ENCODE measurements at places on chromosomes 1 and 21.

DNA sequence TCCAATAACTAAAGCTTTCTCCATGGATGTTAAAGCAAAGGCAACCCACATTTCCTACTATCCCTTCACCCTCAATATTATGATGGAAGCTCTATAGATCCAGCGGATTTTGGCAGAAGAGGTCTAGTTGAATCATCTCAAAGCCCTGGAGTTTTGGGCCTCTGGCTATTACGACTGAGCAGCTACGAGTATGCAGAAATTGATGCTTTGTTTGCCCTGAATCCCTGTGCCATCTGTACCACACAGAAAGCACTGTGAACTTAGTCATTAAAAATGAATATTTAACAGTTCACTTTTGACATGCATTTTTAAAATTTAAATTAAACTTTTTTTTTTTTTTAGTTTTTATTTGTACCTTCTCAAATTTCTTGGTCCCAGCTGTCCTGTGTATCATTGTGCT, 705.4 kb upstream of the PTBP2 start:
- no peak for DNase-seq

DNA sequence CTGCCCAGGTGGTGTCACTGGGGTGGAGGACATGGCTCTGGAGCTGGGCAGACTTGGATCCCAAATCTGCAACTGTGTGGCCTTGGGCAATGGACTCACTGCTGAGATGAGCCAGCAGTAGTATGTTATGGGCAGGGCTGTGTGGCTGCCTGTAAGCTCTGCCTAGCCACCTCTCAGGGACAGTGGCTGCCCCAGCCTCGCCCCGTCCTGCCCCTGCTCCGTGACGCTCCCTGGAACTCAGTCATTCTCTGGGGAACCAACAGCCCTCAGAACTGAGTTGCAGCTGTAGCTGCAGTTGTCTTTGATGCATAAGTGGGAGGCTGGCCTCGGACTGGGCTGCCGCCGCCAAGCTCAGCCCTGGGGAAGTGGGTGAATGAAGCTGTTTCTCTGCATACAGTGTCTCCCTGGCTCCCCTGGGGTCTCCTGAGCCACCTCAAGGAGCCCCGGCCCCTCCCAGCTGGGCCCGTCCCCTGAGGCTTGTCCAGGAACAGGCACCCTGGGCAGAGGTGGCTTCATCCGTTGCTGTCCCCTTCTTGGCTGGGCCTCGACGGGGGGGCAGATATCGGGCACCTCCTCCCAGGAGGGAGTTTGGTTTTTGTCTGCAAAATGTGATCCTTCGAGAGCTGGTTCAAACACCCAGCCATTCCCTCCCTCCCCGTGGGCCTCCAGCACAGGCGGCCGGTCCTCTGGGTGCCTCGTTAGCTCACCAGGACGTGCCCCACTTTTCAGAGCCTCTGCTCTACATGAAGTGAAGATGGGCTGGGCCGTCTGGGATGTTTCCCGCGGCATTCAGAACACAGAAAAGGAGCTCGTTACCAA, 26.2 kb upstream of the PLCH2 start:
- DNase-seq = no peak

DNA sequence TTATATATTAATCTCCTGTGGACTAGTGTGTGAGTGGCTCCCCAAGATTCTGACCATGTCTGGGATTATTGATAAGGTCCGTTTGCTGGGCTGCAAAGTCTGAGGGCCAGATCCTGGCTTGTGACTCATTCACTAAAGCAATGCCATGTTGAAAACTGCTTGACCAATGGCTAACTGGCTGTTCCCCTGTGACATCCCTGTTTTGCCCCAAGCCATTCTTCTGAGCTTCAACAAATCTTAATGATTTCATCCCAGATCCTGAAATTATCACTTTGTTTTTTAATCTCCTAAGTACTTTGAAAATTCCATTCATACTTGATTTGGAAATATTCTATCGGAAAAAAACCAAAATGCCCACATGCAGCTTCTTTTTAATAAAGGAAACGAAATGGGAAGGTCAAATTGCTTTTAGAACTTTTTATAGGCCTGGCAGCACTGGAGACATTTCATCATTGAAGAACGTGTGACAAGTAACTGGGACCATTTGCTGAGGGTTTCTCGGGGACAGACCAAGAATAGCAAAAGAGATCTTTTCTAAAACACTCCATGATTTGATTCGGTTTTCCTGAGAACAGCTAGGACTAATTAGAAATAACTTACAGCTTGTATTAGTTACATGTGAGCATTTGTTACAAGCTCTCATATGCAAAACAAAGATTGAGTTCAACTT, 121.3 kb downstream of the TGFB2 start:
- no peak for DNase-seq

DNA sequence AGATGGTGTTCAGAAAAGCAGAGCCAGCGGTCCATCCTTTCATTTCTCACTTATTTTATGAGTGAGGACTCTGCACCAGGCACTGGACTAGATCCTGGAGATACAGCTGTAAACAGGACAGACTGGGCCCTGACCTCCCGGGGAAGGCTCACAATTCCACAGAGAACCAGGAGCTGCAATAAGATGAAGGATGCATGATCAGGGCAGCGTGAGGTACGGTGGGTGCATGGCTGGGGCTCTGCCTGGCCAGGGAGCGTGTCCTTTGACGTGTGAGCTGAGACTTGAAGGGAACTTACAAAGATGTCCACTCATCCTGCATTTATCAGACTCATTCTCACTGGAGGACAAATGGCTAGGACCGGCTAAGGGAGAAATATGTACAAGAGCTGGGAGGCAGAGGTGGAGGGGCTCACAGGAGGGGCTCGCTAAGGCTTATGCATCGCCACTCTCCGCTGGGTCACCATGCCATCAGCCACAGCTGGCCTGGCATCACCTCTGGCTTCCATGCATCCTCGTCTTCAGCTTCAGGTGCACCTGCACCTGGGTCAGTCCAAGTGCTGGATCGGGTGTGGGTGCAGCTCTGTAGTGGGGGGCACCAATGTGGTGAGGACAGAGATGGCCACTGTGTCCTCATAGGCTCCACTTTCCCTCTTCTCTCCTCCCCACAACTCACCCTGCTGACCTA, 213.9 kb downstream of the TOMM20 start:
- no peak for DNase-seq

- no peak for DNase-seq
Observed at GRCh38 chr1:30506291-30507015, 216.9 kb downstream of the MATN1 start.

GRCh38 chr1:113401728-113402127, 11.4 kb downstream of the MAGI3 start:
- DNase-seq = no peak
